ENCODE measurements at places on chromosomes 6 and 20.
A peak's percentile ranks its signal among the peaks of the same experiment; 100 is the strongest.

DNA sequence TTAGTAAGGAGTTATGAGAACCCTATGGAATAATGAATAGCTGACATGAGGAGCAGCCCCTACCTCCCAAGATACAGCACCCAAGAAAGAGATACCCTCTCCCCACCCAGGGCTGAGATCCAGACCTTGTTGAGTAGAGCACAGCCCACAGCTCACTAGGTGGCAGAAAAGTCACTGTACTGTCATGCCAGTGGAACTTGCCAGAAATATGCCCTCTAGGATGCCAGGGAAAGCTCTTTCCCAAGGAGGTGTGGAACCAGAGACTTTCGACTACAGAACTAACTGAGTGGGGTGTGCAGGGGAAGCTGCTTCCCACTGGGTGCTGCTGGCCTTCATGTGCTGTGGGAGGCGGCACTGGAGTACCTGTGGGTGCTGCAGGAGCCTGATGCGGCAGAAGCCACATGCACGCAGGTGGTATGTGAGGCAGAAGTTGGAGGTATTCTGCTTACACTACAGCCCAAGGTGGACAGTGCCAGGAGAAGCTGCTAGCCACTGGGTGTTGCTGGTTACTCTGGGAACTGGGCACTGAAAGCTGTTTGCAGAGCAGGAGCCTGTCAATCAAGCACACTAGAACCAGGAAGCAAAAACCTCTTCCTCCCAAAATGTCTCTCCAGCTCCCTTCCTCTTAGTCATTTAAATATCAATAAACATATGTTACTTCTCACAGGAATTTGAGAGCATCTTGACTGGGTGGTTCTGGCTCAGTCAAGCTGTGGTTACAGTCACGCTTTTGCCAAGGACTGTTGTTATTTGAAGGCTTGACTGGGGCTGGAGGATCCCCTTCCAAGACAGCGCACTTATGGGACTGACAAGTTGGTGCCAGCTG lies 17.8 kb downstream of the ARMC12 start:
- DNase-seq: no peak

DNA sequence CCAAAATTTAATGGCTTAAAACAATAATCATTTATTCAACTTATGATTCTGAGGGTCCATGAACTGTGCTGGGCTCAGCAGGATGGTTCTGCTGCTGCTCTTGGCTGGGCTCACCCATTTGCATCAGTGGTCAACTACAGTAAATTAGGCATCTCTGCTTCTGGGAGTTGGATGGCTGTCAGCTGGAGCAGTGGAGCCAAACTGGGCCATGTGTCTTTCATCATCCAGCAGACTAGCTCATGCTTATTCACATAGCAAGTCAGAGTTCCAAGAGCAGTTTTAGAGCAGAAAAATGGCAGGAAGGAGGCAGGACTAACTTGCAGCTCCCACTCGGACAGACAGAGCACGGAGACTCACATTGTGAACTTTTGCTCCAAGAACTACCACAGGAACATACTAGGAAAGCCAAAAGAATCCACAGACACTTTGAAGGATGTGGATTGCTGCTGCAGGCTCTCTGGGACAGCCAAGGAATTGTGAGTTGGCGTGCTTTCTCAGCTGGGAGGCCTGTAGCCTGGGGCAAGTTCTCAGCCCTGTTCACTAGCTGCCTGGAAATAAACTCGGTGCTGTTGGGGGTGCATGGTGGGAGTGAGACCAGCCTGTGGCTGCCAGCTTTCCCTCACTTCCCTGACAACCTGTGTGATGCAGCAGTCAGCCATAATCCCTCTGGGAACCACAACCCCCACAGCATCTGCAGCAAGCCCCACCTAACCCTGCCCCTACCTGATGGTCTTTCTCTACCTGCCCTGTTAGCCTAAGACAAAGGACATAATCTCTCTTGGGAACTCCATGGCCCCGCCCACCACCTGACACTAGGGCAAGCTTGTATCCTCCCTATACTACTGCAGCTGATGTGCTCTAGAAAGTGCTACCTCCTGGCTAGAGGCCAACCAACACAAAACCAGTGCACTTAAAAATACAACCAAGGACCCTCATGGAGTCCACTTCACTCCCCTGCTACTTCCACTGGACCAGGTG lies 129.0 kb downstream of the JPH2 start:
- peak; percentile 14 for DNase-seq

GRCh38 chr20:59157961-59158541 lies 5.6 kb upstream of the ZNF831 start:
- no peak for DNase-seq

DNA sequence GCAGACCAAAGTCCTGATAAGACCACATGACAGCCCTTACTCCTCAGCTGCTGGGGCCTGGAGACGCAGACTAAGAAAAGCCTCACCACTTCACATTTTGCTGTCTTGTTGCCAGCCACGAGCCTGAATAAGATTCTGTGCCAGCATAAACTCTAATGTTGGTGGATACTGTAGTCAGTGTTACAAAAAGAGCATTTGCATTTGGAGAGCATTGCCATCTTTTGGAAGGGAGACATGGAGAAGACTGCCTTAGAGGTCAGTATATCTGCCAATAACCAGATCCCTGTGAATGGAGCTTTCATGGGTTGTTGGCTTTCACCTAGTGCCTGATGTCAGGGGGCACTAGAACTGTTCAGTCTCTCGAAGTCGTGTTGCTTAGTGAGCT lies 315.2 kb downstream of the ZFAND3 start:
- no peak for DNase-seq

DNA sequence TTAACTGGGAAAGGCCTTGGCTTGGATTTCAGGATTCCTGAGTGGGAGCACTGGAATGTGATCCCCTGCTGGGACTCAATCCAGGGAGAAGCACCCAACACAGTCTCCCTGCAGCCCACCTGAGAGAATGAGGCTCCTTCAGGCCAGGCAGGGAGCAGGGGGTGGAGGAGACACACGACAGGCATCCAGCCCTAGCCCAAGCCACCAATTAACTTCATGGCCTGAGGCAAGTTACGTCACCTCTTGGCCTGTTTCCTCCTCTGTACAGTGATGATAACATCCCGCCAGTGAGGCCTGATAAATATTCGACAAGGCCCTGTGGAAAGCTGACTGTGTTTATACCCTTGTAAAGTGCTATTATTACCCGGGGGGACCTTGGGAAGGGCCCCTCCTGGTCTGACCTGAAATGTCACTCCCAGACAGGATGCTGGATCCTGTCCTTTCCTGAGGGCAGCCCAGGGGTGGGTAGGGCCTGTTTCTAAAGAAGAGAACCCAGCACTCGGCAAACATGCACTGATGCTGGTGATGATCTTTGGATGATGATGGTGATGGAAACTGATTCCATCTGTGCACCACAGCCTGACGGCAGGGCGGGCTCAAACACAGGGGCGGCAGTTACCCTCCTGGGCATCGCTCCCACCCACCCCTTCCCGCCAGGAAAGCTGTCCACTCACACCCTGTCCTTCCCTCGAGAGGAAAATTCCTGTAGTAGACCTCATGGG lies 12.4 kb downstream of the FRS3 start:
- peak; percentile 69 for DNase-seq

DNA sequence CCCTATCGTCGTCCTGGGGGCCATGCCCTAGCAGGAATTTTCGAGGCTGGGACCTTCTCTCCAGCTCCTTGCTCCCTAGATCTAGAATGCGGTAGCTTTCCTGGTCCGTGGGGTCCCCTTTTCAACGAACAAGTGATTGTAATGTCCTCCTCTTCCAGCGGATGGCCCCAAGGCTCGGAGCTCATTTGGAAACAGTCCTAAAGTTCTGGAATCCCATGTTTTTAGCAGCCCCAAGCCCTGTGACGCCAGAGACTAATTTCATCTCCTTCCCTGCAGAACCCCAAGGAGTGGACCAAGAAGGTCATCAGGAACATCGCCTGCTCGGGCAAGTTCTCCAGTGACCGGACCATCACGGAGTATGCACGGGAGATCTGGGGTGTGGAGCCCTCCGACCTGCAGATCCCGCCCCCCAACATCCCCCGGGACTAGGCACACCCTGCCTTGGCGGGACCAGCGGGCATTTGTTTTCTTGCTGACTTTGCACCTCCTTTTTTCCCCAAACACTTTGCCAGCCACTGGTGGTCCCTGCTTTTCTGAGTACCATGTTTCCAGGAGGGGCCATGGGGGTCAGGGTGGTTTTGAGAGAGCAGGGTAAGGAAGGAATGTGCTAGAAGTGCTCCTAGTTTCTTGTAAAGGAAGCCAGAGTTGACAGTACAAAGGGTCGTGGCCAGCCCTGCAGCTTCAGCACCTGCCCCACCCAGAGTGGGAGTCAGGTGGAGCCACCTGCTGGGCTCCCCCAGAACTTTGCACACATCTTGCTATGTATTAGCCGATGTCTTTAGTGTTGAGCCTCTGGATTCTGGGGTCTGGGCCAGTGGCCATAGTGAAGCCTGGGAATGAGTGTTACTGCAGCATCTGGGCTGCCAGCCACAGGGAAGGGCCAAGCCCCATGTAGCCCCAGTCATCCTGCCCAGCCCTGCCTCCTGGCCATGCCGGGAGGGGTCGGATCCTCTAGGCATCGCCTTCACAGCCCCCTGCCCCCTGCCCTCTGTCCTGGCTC lies 48.5 kb downstream of the PYGB start:
- no peak for DNase-seq

DNA sequence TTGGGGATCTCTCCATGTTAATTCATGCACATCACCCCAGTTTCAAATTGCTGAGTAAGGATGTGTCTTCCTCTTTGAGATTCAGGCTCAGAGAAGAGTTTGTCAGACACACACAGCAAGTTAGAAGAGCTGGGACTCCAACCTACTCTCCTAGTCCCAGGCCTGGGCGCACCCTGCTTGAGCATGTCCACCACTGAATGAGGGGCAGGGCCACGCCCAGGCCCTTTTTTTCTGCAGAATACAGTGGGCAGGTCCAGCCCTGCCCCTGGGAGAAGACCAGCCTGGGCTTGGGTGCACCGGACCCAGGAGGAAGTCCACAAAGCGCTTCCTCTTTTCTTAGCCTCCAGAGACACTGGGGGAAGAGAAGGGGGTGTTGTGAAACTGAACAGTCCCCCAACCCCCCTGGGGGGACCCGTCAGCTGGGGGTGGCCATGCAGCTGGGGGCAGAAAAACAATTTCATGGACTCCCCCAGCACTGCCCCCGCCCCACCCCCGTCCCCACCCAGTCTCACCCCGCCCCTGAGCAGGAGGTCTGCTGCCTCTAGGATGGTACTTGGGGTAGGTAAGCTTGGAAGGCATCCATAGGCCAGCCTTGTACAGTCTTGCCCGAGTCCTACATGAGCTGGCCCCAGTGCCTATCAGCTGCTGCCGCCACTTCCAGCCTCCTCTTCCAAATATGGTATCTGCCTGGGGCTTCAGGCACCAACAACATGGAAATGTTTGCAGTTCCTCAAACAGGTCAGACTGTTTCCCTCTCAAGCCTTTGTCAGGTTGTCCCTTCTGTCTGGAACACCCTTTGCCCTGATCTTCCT lies 11.7 kb upstream of the HCK start:
- DNase-seq: no peak

DNA sequence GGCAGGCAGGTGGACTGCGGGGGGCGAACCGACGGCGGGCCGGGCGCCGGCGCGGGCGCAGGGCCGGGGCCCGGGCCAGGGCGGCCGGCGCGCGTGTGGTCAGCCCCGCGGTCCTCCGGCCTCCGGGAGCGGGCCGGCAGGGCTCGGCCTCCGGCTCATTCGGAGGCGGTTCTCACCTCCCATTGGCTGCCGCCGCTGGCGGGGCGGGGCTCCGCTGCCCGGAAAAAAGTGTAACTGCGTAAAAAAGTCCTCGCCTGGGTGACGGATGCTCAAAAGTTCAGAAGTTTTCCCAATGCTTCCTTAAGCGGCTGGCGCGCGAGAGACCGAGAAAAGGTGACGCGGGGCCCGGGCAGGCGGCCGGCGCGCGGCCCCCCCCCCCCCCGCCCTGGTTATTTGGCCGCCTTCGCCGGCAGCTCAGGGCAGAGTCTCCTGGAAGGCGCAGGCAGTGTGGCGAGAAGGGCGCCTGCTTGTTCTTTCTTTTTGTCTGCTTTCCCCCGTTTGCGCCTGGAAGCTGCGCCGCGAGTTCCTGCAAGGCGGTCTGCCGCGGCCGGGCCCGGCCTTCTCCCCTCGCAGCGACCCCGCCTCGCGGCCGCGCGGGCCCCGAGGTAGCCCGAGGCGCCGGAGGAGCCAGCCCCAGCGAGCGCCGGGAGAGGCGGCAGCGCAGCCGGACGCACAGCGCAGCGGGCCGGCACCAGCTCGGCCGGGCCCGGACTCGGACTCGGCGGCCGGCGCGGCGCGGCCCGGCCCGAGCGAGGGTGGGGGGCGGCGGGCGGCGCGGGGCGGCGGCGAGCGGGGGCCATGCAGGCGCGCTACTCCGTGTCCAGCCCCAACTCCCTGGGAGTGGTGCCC lies at the start of gene FOXC1:
FOXC1 (plus strand) TSS at position 268 of the 849 bp plus-strand sequence; CDS start at position 799, 531 bp downstream.
- DNase-seq: peak; percentile 77

DNA sequence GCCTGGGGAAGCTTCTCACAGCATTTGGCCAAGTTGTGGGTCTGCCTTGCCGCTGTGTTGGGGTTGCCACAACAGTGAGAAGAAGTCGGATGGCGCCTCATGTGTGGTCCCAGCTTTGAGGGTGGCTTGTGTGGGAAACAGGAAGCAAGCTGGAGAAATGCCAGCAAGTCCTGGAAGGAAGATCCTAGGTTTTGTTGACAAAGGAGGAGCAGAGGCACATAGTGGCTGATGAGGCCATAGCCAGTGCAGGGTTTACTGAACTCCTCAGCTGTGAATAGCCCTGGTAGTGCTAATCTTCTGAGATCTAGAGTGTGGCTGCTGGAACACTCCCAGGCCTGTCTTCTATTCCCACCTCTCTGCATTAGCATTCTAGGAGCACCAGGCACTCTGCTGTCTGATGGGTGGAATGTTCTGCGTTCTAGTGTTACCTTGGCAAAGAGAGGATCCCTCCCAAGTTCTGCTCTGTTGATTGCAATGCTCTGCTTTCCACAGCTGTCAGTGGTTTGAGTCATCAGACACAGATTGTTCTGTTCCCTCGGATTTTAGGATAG lies 25.2 kb downstream of the SNPH start:
- no peak for DNase-seq

- DNase-seq: no peak
Observed at GRCh38 chr6:1328129-1328800, 16.4 kb downstream of the FOXQ1 start.

DNA sequence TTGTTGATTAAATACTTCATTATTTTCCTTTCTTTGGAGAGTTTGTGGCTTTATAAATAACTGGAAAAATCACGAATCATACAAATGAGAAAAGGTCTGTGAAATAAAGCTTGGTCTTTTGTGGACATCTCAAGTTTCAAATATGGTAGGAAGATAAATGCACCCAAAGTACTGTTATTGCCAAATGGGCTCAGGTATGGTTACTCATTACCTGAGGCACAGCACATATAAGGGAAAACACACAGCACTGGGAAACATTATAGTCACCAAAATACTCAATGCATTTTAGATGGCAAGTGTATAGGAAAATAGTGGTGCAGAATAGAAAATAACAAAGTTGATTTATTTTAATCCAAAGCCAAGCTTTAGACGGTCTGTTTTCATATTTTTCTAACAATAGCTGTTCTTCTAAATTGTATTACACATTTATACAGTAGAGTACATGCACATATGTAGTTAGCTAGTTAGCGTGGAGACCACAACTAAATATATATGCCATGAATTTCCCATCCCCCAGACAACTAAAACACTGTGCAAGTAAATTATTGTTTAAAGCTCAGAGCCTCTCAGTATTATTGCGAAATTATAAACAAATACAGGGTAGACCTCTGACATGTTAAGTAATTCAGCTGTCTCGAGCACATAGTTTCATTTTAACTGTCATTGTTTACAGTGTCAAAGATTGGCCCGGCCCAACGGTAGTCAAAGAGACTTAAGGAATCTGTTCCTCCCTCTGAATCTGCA lies 336.0 kb downstream of the SYNE1 start:
- DNase-seq: no peak

- no peak for DNase-seq
Observed at GRCh38 chr6:104166055-104166668, 693.6 kb downstream of the HACE1 start.

Data from HFF-Myc (cell line).